H7 (cell line): ENCODE measurements at places on chromosomes 16 and 17. TPM values are rescaled to one million over a fixed set of nuclear protein-coding genes. Genes with fewer than 3 reads are reported as not detected.

POLR3E gene
- 91.5 and 99.6 TPM in 2 replicates for total RNA-seq

ZG16 gene
- total RNA-seq, result not detected in 2 replicates

CHTF8 gene
- 98.1 and 113 TPM in 2 replicates for total RNA-seq

CHST4 gene
- total RNA-seq, result 6.7 and 7.6 TPM in 2 replicates

DNA sequence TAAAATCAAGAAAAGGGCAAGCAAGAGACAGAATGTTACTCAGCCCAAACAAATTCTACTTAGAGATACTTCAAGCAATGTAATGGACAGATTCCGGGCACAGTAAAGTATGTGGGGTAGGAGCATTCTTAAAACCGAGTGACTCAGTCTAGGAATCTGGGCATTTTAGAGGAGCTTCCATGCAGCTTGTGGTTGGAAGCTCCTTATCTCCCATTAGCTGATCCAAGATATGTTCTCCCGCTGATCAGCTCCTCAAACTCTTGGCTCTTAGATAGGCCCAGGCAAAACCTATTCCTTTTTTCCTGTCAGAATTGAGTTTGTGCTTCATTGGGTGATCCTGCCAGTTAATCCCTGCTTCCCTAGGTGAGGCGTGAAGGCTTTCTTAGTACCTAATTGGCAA lies 303.3 kb downstream of the CEP112 start:
- DNase-seq, result no peak

DNA sequence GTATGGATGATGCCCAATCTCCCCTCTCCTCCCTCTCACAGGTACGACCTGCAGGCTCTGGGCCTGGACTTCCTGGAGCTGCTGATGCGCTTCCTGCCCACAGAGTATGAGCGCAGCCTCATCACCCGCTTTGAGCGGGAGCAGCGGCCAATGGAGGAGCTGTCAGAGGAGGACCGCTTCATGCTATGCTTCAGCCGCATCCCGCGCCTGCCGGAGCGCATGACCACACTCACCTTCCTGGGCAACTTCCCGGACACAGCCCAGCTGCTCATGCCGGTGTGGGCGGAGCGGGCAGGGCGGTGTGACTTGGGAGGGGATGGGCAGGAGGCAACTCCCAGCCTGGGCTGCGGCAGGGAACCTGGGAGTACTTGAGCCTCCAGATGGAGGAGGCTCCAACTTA lies 18.1 kb downstream of the SPATA32 start:
- DNase-seq, result no peak

DNA sequence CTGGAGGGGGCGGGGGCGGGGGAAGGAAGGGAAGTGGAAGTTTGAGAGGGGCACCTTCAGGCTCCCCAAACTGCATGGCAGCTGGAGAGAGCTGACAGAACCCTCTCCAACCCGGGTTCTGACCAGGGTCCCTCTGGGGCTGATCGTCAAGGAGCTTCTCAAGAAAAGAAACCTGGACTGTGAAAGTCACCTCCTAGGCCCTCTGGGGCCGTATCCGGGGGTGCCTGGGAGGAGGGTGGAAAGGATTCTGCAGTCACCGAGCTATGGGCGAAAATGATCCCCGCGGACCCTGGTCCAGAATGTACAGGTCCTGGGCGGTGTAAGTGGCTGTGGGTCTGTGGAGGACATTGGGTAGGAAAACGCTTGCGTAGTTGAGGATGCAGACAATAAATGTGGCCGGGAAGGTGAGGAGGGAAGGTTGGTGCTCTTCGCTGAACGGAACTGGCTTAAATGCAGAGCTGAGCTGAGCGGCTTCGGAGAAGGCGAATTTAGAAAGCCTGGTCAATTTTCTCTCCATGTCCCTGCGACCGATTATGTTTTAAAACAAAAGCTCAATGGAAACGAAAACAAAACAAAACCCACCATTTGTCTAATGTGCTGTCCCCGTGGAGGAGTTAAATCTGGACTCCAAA lies 3.6 kb upstream of the LHX1 start:
- DNase-seq, result no peak

DNA sequence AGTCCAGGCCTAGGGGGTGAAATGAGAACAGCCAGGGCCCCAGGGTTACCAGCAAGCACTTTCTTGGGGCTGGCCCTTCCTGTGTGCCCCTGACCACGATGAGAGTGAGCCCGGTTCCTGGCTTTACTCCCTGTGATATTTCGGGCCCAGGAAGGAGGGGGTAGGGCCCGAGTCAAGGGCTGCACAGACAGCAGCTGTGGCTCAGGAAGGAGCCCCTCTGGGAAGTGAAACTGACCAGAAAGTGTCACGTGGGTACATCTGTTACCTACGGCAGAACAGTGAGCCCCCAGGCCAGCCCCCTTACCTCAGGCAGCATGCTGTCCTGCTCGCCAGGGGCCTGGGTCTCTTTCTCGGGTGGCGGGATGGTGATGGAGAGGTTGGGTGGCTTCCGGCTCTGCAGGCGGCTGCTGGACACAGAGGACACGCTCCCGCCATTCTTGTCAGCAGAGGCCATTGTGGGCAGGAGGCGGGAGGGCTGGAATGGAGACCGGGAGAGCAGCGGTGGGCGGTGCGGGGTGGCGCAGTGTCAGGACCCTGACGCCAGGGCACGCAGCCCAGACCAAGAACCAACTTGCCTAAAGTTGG lies 13.8 kb downstream of the AANAT start:
- DNase-seq, result no peak

GRCh38 chr17:58217766-58218165 lies 1.3 kb downstream of the MKS1 start:
- DNase-seq, result no peak

DNA sequence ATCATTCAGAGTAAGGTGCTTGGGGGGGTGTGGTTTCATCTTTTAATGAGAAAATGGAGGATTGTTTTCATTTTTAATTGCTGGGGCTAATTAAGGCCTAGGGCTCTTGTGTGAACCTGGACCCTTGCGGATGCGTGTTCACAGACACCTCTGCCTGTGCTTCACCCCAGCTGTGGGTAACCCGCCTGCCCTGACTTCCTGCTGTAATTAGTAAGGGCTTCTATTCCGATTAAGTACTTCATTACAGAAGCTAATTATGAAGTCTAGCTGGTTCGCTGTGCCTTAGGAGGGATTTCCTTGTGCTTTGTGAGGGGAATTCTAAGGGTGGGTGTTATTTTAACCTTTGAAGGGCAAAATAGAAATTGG lies 215.3 kb downstream of the PMP22 start:
- no peak for DNase-seq

DNA sequence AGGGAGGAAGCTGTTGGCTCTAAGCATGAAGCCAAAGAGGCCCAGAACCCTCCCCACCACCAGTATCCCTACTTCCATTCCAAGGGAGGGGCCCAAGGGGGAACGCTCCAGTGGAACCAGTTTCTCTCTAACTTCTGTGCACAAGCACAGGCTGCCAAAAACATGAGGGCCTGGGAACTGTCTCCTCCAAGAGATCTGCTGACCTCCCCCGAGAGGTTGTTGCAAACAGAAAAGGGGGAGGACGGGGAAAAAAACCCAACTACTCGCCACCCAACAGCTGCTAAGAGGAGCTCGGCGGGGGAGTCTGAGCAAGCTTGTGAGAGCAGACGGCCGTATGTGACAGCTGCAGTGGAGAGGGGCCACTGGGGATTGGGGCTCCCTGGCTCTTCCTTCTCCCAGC lies 15.7 kb upstream of the SLC35B1 start:
- DNase-seq, result no peak

DNA sequence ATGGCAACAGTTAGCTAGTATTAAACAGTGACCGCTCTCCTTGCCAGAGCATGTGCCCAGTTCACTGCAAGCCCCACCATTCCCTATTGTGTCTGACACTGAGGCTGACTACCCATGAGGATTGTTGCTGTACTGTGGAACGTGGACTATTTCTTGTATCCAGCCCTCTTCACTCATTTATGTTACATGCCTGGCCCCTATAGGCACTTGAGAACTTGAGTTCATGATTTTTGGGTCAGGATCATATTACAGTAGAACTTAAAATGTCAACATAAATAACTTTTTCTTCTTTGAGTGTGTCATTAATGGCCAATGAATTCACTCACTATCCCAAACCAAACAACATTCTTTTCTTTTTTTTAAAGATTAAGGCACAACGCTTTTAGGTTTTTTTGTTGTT lies 55.7 kb downstream of the LYRM1 start:
- no peak for DNase-seq

GRCh38 chr17:63579633-63580032 lies 21.1 kb upstream of the TACO1 start:
- DNase-seq, result peak; percentile 26

DNA sequence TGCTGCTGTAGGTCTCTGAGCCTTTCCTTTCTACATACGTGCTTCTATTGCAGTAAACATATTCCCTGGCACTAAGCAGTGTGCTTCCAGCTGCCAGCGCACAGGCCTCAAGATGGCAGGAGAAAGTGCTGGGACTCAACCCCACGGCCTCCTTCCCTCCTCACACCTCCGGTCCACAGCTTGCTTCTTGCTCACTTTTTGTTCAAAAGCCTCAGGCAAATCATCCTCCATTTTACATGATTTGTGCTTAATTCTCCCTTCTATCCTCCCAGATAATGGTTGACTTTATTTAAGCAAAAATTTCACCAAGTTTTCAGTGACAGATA lies 5.4 kb downstream of the CDK5R1 start:
- DNase-seq, result no peak

DNA sequence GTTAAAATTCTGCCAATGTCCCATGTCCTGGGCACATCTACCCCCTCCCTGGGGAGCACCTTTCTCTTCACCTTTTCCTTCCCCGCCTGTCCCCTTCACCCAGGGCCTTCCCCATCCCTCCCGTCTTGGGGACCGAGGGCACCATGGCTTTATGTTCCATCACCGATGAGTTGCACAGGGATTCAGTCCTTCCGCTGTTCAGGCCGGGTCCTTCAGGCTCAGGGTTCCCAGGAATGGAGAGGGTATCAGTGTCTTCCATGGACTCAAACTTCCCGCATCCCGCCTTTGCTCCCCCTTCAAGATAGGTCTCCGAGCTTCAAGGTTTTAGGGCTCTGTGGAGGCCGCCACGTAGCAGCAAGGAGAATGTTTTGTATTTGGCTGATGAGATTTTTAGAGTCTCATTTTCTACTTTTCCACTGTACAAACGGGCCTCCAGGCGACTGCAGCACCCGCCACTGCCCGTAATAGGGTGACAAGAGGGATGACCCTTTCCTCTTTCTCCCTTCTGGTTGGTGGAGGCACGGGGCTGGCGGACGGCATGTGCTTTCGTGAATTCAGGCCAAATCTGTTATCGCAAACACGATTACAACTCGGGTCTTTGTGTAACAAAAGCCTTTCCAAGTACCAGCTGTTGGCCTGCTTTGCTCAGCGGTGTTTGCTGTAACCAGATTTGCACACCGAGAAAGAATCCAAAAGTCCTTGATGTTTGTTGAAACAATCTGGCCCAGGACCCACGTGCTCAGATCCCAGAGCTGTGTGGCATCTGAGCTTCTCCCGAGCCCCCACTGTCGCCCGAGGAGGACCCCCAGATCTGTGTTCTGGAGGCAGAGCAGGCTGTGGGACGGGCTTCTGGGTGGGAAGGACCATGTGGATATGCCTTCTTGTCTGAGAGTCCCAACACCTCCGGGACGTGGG lies 236.3 kb downstream of the SEC14L1 start:
- DNase-seq, result no peak

DNA sequence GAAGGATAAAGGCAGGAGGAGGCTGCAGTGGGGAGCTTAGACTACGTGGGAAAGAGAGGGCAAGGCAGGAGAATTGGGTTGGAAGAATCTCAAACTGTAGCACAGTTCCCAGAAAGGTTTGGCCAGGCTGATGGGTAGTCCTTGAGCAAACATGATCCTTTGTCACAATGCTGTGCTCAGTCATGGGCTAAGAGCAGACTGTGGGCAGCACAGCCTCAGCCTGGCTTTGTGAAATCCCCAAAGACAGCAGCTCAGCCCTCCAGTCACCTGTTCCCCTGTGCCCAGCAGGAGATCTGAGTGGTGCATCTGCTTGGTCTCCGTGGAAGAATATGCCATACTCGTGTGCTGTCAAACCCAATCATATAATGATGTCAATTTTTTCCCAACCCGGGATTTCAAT lies 10.6 kb upstream of the ENGASE start:
- no peak for DNase-seq

DNA sequence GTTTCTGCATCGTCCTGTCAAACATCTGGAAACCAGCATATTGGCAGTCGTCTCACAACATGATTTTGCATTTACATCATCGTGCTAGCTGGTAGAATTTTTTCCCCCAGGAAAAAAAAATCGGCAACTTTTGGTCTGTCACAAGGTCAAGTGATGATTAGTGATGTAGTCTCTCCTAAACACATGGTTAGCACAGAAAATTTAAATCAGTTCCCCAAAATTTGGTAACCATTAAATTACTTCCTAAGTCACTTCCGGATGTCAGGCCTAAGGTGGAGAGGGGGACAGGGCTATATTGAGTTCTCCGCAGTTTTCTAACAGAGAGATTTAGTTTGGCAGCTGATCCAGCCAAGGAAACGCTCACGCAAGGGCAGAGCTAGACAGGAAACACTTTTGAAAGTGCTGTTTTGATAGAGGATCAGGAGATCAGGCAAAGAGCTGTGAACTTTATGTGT lies 271.0 kb upstream of the TBX2 start:
- no peak for DNase-seq

GRCh38 chr17:57946798-57947358 lies 8.3 kb downstream of the CUEDC1 start:
- peak; percentile 62 for DNase-seq

GRCh38 chr17:43576563-43577229 lies 30.6 kb upstream of the ETV4 start:
- peak; percentile 92 for DNase-seq

DNA sequence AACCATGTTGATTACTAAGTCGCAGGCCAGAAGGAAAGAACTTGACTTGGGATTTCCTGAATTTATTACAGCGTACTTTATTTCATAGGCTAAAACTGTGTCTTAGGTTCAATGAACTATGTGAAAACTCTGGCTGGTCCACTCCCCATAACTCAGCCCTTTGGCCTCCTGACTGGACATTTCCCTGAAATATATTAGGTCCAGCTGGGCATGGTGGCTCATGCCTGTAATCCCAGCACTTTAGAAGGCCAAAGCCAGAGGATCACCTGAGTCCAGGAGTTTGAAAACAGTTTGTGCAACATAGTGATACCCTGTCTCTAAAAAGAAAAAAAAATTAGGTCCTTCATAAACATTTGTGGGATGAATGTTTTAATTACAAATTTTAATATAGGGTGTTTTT lies 97.0 kb downstream of the CYLD start:
- no peak for DNase-seq

DNA sequence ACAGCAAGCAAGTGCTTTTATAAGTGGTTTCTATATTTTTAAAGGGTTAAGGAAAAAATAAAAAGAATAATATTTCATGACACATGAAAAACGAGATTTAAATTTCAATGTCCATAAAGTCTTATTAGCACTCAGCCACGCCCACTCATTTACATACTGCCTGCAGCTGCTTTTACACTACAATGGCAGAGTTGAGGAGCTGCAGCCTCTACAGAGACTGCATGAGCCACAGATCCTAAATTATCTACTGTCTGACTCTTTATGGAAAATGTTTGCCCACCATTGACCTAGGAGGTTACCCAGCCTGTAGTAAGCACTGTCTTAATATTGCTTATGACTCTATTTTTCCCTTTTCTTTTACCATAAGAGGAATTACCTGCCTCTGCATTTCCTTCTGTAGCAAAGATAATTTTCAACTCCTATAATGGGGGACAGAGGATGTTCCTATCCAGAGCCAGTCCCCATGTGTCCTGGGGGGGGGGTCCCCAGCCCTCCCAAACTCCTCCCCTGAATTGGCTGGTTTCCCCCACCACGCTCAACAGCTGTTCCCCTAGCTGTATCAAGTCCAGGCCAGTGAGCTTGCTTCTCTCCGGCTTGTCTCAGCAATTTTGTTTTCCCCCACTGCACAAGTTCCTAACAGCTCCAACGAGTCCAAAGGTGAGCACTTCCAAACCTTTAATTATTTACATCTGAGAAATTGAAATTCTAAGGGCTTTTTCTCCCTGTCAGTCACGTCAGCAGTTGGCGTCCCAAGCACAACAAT lies 139.4 kb upstream of the ERCC4 start:
- DNase-seq, result peak; percentile 13
